ENCODE measurements at places on chromosomes 3 and 15. TPM values are rescaled to one million over a fixed set of nuclear protein-coding genes. Genes with fewer than 3 reads are reported as not detected.

Gene MYO9A
- total RNA-seq, result 86.5 TPM

GRCh38 chr15:67307889-67308597, 53.5 kb downstream of the IQCH start:
- DNase-seq, result no peak

DNA sequence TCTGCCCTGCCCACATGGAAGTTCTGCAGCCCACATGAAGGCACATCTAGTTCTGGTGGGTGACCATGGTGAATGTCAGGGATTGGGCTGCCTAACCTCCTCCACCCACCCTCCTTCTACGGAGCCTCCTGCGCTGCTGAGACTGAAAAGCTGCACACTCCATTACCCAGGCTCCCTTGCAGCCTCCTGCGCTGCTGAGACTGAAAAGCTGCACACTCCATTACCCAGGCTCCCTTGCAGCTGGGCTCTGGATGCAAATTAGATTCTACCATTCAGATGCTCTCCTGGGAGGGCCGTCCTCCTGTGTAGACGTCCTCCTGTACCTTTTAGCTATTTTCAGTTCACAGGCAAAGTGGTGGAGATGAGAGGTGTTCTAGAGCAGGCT, 32.1 kb downstream of the POMGNT2 start:
- DNase-seq, result no peak

Gene DPPA2
- not detected for total RNA-seq

DNA sequence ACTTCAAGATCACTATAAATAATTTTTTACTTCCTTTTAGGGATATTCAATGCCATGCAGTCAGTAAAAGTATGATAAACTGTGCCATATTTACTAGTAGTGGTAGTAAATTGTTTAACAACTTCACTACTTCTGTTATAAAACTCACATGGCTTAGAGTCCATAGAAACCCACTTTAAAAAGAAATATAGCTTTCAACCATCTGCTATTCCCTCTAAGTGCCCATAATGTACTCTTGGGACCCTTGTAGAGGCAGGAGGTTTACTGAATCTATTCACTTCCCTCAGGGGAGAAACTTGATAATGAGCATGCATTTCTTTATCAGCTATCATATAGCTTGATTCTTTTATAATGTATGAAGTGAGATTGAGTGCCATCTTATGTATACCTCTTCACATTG, 1448.4 kb upstream of the ALCAM start:
- DNase-seq, result no peak

- DNase-seq, result peak; percentile 80
Observed at GRCh38 chr3:52471371-52472238, 16.2 kb downstream of the NISCH start.

Gene AADAC
- total RNA-seq, result 4.5 TPM

DNA sequence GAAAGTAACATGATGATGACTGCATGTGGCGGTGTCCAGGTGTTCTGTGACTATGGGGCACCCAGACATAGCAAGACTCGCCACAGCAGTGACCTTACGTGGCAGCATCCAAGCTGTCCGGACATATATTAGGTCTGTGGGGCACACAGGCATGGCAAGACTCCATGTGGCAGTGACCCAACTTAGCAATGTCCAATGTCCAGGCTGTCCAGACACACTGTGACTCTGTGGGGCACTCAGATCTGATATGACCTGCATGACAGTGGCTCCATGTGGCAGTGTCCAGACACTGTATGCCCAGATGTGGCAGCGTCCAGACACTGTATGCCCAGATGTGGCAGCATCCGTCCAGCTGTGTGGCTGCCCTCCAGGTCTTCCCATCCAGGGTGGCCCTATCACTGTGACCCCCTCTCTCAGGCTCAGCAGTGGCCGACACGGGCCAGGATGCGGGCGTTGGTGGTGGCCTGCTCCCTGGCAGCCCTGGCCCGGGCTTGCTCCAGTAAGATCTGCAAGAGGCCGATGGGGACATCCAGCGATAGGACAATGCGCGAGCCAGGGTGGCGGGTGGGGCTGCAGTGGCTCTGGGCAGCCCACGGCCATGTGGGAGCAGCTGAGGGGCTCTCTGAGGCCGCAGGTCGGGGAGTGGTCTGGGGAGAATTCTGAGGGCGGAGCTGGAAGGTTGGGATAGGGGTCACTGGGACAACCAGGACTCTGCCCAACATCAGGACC, 1.1 kb downstream of the UCN2 start:
- no peak for DNase-seq

- DNase-seq, result no peak
Observed at GRCh38 chr3:81869382-81869781, 107.9 kb upstream of the GBE1 start.

Gene GOLGA8F
- total RNA-seq, result not detected

DNA sequence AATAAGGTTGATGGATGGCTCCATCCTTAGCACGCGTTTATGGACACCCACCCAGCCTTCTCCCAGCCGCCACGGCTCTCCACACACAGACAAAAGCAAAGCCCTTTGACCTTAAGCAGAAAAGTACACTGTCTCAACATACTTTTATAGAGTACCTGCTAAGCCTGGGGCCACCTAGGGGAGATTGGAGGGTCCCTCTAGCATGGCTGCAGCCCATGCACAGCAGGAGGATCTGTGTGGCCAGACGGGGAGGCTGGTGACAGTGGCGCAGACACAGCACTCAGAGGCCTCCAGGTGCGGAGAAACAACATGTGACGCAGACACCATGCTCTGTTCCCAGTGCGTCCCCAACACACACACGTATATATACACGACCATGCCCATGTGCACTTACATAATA, 174.9 kb downstream of the XXYLT1 start:
- DNase-seq, result no peak

Gene STAC
- 5.6 TPM for total RNA-seq

DNA sequence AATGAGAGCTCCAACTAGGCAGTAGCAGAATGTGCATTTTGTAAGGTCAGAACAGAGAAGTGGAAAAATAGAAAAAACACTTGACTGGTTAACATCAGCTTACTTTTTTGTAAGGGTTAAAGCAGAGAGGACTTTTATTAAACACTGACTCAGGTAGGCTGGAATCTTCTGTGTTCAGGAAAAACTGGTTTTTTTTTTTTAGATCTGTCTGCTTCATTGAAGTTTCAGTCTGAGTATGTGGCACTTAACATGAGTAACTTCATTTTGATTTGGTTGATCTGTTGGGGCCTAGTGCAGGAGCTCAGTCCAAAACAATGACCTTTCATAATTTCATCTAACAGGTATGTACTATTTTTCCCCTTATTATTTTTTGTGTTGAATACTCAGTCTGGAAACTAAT, 141.1 kb downstream of the DOCK3 start:
- no peak for DNase-seq

DNA sequence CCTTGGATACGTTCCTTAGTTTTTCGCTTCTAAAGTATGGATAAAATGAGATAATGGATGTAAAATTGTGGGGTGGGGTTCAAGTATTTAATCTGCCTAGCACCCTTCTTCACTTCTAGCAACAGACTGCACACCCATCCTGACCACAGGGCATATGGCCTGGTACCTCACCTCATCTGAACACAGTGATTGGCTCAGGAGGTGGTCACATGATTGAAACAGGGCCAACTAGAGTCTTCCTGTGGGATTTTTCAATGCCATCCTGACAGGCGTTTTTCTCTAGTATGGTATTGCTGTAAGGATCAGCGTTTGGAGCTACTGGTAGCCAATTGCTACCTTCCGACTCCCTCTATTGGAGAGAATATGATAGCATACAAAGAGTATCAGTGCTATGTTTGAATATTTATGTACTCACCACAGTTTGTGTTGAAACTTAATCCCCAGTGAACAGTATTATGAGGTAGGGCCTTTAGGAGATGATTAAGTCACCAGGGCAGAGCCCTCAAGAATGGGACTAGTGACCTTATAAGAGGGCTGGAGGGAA, 172.2 kb downstream of the PPM1L start:
- no peak for DNase-seq

DNA sequence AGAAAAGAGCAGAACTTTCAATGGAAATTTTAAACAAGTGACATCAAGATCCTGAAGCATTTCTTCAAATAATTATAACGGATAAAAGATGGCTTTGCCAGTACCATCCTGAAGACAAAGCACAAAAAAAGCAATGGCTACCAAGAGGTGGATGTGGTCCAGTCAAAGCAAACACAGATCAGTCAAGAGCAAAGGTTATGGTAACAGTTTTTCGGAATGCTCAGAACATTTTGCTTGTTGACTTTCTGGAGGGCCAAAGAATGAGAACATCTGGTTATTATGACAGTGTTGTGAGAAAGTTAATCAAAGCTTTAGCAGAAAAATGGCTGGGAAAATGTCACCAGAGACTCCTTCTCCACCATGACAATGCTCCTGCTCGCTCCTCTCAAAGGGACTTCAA, 31.5 kb downstream of the FEM1B start:
- no peak for DNase-seq

Gene RETNLB
- total RNA-seq, result not detected

DNA sequence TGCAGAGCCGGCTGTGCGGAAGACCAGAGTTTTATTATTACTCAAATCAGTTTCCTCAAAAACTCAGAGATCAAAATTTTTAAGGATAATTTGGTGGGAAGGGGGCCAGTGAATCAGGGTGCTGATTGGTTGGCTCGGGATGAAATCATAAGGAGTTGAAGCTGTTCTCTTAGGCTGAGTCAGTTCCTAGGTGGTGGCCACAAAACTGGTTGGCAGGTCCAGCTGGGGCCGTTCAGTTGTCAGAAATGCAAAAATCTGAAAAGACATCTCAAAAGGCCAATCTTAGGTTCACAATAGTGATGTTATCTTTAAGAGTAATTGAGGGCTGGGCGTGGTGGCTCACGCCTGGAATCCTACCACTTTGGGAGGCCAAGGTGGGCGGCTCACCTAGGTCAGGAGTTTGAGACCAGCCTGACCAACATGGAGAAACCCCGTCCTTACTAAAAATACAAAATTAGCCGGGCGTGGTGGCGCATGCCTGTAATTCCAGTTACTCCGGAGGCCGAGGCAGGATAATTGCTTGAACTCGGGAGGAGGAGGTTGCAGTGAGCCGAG, 2.3 kb upstream of the ZNF589 start:
- no peak for DNase-seq

Gene PLA2G4D
- total RNA-seq, result not detected

All from breast epithelium (tissue), 4 donors.